ENCODE measurements at places on chromosomes 6 and 20.

DNA sequence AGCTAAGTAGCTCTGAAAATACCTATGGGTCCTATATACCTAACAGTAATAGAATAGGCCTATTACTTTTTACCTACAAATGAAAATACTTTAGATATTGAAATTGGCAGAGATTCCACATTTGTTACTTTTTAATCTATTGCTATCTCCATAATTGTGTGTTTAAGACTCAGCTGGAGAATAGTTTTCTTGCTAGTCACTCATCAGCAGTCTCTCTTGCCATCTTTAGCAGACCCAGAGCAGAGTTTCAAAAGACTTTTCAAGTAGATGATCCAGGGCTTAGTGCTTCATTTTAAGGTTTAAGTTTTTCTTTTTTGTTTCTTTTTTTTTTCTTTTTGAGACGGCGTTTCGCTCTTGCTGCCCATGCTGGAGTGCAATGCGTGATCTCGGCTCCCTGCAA lies 12.9 kb downstream of the ANKS1A start:
- DNase-seq = no peak

GRCh38 chr20:1694672-1695071 lies 37.1 kb upstream of the SIRPG start:
- DNase-seq = no peak

GRCh38 chr20:5092765-5093339 lies 26.9 kb downstream of the PCNA start:
- DNase-seq = no peak

DNA sequence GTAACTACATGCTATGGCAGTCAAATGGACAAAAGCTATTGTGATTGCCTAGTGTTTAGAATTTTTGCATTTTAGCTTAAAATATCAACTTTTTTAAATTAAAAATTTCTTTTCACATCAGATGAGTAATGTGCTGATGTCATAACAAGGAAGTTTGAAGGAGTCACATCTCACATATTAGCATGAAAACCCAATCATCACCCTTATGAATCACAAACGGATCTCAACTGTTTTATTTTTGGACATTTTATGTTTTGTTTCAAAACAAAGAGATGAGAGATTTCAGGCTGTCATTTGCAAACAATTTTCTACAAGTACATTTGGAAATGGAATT lies 53.6 kb upstream of the TRERF1 start:
- DNase-seq = no peak

- no peak for DNase-seq
Observed at GRCh38 chr20:63264519-63264918, 8.1 kb upstream of the ARFGAP1 start.

- no peak for DNase-seq
Observed at GRCh38 chr6:26362836-26363220, 2.2 kb upstream of the BTN3A2 start.

DNA sequence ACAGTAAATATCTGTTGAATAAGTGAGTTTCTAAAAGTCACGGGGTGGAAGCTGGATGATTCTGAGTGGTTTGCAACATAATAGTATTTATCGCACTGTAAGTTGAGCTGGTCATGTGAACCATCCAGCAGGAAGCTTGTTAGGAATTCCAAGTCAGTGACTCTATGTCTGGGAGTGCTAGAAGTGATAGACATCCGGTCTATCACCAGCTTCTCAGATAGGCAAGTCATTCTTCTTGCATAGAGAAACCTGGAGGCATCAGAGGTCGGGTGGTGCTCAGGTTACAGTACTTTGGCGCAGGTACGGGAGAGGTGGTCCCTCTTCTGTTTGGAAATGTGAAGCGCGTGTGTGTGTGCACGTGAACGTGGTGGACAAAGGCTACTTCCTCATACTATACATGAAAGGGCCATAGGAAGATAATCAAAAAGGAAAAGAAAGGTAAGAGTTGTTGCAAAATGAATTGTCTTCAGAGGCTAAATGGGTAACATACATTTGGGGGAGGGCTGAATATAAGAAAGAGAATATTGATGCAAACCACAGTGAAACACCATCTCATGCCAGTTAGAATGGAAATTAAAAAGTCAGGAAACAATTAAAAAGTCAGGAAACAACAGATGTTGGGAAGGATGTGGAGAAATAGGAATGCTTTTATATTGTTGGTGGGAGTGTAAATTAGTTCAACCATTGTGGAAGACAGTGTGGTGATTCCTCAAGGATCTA lies 299.3 kb upstream of the ZFP64 start:
- DNase-seq = no peak

DNA sequence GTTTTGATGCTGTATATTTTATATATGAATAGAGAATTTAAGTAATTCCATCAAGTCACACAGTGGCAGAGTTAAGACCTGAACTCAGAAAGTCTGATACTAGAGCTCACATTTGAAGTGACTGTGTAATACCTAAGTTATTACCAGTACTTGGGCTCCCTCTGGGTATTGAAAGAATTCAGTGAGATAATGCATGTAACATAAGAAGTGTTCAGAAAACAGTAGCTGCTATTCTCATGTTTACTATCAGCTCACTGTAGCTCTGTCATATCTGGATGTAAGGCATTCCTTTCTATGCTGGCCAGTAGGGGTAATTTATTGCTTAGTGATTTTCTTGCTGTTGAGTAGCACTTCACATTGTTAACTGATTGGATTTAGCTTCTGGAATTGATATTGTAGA lies 44.6 kb downstream of the NKX2-4 start:
- DNase-seq = no peak

DNA sequence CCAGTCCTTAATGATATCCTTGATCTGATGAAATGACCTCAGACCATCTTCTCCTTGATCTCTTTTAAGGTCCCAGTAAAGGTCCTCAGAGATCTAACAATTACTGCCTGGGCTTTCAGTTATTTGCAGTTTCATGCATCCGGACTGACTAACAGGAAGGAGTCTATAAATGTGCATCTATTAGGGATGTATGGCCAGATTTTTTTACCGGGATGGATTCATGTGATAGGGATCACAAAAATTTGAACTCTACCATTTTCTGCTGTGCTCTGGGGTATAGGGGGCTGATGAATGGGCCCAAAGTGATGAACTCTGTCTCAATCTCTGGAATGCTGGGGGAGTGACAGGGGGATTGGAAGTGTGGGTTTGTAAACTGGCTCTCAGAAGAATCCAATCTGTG lies 36.2 kb upstream of the SCUBE3 start:
- no peak for DNase-seq

DNA sequence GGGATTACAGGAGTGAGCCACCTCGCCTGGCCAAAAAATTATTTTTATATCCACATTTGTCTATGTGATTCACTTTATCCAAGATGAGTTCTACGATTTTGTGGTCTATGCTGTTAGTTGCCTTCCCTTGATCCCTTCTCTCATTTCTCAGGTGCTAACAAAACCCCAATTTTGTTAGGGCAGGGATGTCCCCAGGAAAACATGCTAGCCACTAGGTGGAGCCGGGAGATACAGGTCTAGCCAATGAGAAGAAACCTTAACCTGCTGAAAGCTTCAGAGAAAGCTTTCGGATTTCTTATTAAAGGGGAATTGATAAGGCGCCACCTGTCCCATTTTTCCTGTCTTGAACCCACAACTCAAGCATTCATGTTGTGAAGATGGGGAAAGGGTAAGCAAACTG lies 167.4 kb upstream of the OLIG3 start:
- DNase-seq = peak; percentile 63

DNA sequence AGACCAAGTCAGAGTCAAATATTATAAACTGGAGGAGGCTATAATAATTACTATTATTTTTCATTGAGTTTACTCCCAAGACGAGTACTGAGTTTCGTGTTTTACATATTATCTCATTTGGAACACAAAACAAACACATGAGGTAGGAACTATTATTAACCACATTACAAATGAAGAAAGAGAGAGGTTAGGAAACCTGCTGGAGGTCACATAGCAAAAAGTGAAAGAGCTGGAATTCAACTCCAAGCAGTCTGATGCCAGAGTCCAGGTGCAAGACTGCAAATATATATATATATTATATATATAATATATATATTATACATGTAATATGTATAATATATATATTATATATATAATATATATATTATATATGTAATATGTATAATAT lies 7.3 kb downstream of the RNF24 start:
- DNase-seq = no peak

Measured in WTC11 (cell line).